ENCODE measurements at places on chromosomes 4 and X.
A peak's percentile ranks its signal among the peaks of the same experiment; 100 is the strongest.

GRCh38 chr4:174119051-174119450, 164.4 kb downstream of the FBXO8 start:
- DNase-seq, result peak; percentile 72

- peak; percentile 56 for DNase-seq
Measured at GRCh38 chr4:4519297-4519894, 22.5 kb downstream of the STX18 start.

DNA sequence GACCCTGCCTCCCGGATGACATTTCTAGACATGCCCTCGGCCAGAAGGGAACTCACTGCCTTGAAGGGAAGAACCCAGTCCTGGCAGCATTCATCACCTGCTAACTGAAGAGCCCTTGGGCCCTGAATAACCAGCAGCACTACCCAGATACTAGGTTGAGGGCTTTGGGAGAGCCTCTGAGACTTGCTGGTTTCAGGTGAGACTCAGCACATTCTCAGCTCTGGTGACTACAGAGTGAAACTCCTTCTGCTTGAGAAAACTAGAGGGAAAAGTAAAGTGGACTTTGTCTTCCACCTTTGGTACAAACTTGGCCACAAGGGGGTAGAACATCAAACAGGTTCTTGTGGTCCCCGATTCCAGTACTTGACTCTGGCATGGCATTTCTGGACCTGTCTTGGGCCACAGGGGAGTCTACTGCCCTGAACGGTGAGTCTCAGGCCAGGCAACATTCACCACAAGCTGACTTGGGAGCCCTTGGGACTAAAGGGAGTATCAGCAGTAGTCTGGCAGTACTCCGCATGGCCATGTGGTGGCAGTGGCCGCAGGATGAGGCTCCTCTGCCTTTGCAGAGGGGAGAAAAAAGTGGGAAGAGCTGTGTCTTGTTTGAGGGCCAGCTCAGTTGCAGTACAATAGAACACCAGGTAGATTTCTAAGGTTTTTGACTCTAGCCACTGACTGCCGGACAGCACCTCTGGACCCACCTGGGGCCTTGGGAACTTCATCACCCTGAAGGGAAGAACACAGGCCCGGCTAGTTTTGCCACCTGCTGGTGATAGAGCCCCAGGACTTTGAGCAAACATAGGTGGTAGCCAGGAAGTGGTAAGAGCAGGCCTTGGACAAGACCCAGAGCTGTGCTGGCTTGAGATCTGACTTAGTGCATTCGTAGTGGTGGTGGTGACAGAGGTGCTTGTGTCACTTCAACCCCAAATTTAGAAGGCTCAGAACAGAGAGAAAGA, 414.8 kb downstream of the OPHN1 start:
- peak; percentile 24 for DNase-seq

GRCh38 chrX:9312922-9313867, 151.7 kb upstream of the TBL1X start:
- no peak for DNase-seq

DNA sequence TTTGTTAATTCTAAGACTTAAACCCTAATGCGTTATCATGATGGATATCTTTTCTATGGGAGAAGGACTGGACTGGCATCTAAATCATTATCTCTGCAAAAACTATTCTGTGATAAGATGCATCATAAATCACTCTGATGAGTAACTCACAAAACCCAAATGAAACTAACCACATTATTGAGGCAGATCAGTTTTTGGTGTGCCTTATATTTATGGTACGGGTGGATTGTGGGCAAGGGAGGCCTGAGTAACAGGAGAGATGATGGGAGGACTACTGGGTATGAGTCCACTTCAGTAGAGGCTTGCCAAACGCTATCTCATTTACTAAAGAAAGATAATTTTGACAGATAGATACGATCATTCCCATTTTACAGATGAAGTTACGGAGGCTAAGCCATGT, 66.4 kb upstream of the GUCY1A1 start:
- no peak for DNase-seq

DNA sequence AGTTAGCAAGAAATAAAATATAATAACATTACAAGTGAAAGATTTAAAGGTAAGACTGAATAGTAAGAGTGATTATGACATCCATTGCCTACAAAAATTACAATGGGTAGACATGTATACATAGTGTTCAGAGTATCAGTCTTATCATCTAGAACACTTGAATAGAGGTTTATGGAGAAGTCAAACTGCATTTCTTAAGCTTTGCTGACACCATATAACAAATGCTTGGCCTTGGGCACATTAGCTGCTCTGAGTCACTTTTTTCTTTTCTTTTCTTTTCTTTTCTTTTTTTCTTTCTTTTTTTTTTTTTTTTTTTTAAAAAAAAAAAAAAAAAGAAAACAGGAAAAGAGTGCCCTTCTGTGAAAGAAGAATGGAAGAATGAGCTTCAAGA, 220.0 kb downstream of the SPCS3 start:
- DNase-seq, result peak; percentile 23

DNA sequence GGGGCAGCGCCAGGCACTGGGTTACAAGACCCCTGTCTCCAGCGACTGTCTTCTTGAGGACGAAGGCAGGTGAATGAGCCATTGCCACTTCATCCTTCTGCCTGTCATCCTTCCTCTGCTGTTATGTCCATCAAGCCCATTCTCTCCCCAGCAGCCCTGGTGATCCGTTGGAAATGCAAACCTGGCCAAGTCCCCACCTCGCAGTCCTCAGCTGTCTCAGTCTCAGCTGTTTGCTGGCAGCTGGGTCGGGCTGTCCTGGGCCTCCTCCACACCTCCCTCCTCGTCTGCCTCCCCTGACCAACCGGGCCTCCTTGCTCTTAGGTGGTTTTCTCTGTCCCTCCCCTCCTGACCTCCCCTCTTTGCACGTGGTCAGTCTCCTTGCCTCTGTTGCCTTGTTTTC, 38.0 kb downstream of the PTTG2 start:
- no peak for DNase-seq

DNA sequence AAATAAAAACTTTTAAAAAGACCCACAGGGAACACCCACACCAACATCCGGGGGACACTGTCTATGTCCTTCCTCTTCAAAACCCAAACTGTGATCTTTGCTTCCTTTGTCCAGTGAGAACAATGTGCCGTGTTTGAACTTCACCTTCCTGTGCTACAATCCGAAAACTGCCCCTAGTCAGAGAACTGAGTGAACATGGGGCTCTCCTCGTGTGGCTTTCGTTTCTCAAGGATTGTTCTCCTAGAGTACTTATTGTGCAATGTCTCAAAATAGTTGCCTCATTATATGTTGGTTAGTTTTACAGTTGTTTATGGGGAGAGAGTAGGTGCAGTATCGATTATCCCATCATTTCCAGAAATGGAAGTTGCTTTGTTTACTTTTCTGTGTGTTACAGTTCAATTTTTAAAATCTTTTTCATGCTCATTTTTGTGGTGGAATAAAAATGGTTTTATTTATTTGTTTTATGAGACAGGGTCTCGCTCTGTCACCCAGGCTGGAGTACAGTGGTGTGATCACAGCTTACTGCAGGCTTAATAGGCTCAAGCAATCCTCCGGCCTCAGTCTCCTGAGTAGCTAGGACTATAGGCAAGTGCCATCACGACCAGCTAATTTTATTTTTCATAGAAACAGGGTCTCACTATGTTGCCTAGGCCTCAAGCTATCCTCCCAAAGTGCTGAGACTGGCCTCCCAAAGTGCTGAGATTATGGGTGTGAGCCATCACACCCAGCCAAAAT, 29.9 kb downstream of the RBMX start:
- peak; percentile 69 for DNase-seq

DNA sequence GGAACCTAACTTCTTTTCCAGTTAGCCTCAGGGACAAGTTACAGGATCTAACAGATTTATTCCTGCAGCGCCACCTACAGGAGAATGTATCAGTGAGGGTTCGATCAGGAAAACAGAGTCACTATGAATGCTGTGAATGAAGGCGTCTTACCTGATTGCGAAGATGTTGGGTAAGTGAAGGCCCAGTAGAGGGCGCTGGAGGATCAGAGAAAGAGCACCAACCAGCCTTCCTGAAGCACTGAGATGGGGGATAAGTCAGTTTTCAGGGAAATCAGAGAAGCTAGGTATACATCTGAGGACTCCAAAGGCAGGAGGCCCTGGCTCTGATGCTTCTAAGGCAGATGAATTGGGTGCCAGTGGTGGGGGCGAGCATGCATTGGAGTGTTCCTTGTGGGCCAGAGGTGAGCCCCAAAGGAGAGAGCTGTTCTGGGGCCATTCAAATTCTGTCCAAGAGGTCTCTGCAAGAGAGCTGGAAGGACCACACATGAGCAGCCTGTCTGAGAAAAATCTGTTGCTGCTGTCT, 169.9 kb upstream of the AADAT start:
- peak; percentile 97 for DNase-seq

DNA sequence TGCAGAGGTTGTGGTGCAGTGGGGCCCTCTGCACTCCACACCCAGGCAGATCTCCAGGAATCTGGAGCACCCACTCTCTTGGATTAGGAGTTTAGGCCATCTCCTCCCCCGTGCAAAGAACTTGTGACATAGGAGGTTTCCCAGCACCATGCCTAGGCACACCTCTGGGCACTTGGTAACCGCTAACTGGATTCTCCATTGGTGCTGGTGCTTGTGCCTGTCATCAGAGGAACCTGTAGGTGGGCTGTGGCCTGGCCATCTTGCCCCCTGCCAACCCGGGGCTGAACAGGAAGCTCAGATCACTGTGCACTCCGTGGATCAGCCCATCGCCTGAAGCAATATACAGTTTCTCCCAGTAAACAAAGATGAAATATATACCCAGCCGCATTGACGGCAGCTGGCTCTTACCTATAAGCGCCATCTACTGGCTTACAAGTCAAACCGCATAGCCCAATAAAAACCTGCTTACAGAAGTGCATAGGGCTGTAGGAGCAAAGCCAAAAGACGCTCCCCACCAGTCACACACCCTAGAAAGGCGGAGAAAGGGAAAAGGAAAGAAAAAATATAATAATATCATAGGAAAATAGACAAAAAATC, 19.1 kb upstream of the TEX13B start:
- peak; percentile 57 for DNase-seq

DNA sequence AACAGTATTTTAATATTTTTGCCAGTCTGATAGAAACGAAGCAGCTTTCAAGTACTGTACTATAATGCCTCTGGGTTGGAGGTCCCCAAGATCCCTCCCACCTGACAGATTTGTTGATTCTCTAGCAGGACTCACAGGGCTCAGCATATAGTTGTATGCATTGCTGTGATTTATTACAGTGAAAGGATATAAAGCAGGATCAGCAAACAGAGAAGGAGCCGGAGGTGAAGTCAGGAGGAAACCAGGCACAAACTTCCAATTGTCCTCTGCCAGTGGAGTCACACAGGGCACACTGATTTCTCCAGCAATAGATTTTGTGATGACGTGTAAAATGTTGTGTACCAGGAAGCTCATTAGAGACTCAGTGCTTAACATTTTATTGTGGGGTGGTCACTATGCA, 19.0 kb downstream of the USP53 start:
- DNase-seq, result no peak

DNA sequence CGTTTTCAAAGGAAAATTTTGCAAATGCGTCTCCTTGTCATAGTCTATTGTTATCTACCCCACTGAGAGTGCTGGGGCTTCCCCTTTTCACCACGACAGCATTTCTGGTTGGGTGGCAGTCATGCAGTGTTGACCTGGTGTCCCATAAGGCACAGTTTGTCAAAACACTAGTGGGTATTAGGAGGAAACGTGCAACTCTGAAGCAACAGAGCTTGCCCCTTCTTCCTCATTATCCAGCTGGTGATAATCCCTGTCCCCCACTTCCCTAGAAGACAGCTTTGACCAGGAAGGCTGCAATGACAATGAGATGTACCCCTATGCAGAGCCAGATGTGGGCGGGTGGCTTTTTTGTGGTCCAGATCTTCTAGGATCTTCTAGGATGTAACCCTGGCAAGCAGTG, 1.8 kb downstream of the TBC1D1 start:
- no peak for DNase-seq

GRCh38 chrX:40411340-40412111, 169.2 kb upstream of the ATP6AP2 start:
- DNase-seq, result no peak

DNA sequence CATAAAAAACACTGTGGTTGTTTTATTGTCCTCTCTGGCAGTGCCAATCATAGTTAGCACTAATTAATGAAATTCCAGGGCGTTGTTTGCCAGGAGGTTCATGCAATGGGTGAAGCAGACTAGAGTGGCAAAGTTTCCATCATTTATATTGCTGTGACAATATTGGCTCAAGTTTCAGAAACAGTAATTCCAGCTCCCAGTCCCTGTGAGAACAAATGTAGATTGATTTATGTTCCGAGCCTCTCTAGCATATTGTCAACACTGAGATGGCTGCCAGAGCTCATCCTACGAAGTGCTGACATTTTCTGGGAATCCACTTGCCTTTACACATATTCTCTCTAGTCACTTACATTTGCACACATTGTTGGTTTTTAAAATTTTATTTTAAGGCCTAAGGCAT, 440.0 kb upstream of the IGFBP7 start:
- DNase-seq, result no peak

GRCh38 chr4:37425857-37426256, 181.3 kb downstream of the NWD2 start:
- no peak for DNase-seq

DNA sequence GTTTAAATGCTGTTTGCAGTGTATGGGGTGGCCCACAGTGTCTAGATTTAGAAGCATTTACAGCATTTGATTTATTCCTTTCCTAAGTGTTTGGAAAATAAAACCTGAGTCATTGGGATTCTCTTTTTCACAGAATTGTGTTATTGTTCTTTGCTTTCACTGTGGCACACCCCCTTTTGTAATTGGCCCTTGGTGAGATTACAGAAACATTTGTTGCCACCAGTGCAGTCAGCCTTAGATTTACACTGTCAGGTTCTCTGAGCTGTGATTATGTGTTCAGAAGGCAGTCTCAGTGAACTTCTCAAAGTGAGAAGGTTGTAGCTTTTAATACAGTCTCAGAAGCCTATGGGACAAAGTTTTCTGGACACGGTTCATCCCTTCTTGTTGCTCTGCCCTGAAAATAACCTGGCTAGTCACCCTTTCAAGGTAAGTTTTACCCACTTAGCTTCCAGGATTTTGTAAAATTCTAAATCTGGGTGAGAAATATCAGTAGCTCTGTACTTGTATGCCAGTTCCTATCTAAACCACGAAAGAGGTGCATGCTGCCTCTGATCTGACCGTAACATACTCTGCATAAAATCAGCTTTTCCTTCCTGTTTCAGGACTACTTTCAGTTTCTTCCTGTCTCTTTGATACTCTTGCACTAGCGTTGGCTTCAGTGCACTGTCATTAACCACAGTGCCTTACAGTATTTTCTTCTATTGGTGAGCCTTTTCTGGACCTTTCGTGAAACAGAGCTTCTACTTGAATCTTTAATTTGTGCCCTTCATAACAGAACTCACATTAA, 12.6 kb downstream of the RUFY3 start:
- peak; percentile 56 for DNase-seq

DNA sequence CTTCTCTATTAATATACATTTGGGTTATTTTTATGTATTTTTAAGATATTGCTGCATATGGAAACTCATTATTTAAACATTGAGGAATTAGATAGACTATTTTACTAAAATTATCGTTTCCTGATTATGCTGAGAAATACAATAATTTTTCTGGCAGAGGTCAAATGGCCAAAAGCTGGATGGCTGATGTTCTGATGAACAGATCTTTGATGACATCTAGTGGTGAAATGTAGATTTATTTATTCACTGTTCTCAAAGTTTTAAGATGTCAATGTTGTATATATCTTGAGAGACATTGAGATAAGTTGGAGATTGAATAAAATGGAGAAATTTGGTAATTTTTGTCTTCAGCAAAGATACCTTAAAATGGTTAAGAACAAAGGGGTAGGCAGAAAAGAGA, 96.2 kb downstream of the UGT8 start:
- DNase-seq, result peak; percentile 72
